ENCODE measurements at places on chromosomes 4 and X.

- peak; percentile 56 for DNase-seq
These were observed 135.5 kb downstream of the AMMECR1 start for GRCh38 chrX:110182362-110182761.

- no peak for DNase-seq
These were observed 118.7 kb downstream of the TSPAN5 start for GRCh38 chr4:98539741-98540140.

GRCh38 chr4:11471618-11472017, 42.9 kb upstream of the HS3ST1 start:
- peak; percentile 20 for DNase-seq

GRCh38 chrX:127466211-127466610, 586.0 kb downstream of the ACTRT1 start:
- DNase-seq = no peak

GRCh38 chrX:100445593-100445992, 35.5 kb upstream of the PCDH19 start:
- no peak for DNase-seq

DNA sequence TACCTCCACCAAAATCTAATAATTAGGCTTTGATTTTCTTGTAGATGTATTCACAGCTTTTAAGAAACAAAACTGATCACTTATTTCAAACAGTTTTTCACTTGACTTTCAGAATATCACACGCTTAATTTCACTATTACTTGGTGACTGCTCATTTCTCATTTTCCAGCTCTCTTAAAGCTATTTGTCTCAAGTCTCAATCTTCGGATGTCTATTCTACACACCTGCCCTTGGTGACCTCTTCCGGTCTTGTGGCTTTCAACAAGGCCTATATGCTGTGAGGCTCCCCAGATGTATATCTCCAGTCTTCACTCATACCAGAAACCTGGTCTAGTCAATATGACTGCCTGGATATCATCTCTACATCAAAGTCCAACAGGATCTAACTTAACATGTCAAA, 34.9 kb upstream of the ANXA10 start:
- DNase-seq = no peak

DNA sequence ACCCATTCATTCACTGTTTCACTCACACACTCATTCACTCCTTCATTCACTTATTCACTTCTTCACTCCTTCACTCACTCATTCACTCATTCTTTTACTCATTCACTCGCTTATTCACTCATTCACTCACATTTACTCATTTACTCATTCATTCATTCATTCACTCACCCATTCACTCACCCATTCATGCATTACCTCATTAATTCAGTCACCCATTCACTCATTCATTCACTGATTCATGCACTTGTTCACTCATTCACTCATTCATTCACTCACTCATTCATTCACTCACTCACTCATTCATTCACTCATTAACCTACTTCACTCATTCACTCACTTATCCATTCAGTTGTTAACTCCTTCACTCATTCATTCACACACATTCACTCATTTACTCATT, 70.8 kb downstream of the STK32B start:
- no peak for DNase-seq

DNA sequence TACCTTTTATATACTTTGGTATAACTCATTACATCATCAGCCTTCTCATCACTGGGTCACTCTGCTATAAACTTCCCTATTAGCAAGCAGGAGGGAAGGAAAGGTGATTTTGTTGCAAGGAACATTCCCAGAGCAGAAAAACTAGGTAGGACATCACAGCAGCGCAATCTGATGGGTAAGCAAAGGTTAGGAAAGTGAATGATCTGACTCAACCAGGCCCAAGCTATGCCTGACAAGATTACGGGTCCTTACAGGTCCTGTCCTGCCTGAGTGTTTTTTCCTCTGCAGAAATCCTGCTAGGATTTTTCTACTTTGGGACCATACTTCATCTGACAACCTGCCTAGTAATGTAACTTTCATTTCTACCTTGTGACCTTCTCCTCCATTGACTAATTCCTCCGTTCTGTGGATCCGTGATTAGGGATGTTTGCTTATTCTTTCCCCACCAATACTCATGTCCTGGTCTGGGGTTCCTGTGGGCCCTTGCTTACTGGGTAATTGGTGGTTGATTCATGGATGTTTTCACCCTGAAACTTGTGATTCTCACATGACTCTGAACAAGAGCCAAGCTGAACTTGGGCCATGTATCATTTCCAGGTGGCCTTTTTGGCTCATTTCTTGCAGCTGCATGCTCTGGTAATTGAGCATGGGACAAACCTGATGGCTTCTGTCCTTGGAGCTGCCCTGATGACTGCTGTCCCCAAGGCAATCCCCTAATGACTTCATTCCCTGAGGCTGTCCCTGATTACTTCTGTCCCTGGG, 111.9 kb upstream of the KIT start:
- DNase-seq = no peak

GRCh38 chr4:161256716-161257115, 907.1 kb downstream of the FSTL5 start:
- DNase-seq = no peak

DNA sequence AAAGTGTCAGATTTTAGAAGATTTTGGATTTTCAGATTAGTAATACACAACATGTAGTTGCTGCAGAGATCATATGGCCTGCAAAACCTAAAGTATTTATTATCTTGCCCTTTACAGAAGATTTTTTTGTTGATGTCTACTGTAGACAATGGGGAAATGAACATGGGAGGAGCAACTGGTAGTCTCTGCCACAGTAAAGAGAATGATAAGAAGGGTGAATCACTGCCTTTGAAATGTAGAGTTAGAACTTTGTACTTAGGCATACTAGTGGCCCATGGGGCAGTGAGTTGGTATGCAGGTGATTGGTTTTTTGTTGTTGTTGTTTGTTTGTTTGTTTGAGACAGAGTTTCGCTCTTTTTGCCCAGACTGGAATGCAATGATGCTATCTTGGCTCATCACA, 50.1 kb downstream of the GAB1 start:
- DNase-seq = peak; percentile 30

GRCh38 chrX:46340696-46341095, 204.5 kb downstream of the ZNF674 start:
- no peak for DNase-seq

GRCh38 chrX:40459571-40460158, 121.1 kb upstream of the ATP6AP2 start:
- DNase-seq = no peak

DNA sequence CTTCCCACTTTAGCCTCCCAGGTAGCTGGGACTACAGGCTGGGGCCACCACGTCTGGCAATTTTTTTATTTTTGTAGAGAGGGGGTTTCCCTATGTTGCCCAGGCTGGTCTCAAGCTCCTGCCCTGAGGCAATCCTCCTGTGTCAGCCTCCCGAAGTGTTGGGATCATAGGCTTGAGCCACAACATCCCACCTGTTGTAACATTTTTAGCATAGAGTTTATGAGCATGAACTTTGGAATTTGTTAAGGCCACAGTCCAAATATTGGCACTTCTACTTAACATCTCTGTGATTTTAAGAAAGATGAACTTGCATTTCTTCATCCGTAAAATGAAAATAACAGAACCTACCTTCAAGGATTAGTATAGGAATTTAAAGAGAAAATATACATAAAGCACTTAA, 445.6 kb downstream of the IQCM start:
- peak; percentile 2 for DNase-seq

DNA sequence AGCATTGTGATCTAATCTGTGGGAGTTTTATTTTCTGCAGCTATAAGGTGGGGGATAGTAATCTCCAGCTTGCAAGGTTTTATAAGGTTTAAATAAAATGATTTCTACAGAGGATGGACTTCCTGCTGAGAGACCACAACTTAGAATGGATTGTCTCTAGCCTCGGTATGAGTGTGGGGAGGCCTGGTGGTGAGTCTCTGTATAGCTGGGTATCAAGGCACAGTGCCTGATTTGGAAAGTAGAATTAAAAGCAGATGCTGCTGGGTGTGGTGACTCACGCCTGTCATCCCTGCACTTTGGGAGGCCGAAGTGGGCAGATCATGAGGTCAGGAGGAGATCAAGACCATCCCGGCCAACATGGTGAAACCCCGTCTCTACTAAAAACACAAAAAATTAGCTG, 162.0 kb upstream of the GATB start:
- no peak for DNase-seq

- DNase-seq = peak; percentile 97
These were observed 11.1 kb downstream of the GASK1B start for GRCh38 chr4:158161551-158162354.

- DNase-seq = no peak
These were observed 119.3 kb downstream of the ADAMTS3 start for GRCh38 chr4:72449705-72450104.

DNA sequence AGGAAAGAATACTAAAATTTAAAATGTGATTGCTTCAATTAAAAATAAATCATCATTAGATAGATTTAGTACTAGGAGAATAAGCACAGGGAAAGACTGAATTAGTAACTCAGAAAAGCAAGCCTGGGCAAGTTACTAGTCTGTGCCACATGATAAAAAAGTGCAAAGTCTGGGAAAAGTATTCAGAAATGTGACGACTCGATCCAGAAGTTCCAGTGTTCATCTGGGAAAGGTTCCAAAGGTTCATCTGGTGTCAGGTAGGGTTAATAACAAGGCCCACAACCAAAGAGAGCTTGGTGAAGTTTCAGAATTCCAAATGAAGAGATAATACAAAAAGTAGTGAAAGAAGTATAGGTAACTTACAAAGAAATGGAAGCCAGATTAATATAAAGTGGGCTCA, 78.3 kb upstream of the ARSJ start:
- DNase-seq = no peak

GRCh38 chr4:23887989-23888388, 1.9 kb downstream of the PPARGC1A start:
- peak; percentile 52 for DNase-seq

- no peak for DNase-seq
These were observed 959.2 kb downstream of the ADGRL3 start for GRCh38 chr4:62159306-62159705.

DNA sequence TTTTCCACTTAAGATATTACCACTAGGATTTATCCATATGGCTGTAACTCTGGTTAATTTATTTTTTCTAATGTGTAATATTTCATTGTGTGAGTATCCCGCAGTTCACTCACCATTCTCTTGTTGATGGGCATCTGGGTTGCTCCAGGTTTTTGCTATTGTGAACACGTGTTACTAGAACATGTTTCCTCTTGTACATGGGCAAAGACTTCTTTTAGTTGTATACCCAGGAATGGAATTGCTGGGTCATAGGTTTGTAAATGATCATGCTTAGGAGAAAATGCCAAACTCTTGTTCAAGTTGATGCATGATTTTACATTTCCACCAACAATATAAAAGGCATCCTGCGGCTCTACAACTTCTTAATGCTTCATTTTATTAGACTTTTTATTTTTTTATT, 26.8 kb downstream of the SYNPO2 start:
- no peak for DNase-seq

DNA sequence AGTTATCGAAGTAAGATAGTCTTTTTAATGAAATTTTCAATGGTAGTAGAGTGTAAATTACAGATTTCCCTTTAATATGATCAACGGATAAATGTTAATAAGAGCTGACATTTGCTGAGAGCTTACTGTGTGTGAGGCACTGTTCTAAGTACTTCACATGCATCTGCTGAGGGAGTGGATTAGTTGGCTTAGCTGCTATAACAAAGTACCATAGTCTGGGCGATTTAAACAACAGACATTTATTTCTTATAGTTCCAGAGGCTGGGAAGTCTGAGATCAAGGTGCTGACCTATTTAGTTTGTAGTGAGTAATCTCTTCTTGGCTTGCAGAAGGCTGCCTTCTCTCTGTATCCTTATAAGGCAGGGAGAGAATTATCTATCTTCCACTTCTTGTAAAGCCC, 174.3 kb downstream of the CEP135 start:
- DNase-seq = no peak

- DNase-seq = no peak
These were observed 279.0 kb downstream of the BCOR start for GRCh38 chrX:39818750-39819149.

DNA sequence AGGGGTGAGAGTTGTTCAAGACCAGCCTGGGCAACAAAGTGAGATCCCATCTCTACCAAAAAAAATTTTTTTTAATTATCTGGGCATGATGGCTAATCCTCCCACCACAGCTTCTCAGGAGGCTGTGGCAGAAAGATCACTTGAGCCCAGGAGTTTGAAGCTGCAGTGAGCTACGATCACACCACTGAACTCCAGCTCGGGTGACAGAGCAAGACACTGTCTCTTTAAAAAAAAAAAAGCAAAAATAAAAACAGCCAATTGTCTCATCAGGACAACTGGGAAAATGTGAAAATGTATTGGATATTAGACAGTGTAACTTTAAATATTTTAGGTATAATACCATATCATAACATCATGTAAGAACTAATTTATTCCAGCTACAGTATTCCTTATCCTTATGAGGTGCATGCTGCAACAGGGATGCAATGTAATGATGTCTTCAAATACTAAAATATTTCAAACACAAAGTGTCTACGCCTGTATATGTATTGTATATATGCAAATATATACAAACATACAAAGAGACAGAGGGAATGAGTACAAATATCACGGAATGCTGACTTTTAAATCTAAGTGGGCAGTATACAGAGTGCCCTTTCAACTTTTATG, 17.2 kb downstream of the FAM13A start:
- no peak for DNase-seq

GRCh38 chr4:83850435-83850834, 314.5 kb downstream of the GPAT3 start:
- peak; percentile 100 for DNase-seq

GRCh38 chr4:90840828-90841227, 713.6 kb downstream of the CCSER1 start:
- no peak for DNase-seq

DNA sequence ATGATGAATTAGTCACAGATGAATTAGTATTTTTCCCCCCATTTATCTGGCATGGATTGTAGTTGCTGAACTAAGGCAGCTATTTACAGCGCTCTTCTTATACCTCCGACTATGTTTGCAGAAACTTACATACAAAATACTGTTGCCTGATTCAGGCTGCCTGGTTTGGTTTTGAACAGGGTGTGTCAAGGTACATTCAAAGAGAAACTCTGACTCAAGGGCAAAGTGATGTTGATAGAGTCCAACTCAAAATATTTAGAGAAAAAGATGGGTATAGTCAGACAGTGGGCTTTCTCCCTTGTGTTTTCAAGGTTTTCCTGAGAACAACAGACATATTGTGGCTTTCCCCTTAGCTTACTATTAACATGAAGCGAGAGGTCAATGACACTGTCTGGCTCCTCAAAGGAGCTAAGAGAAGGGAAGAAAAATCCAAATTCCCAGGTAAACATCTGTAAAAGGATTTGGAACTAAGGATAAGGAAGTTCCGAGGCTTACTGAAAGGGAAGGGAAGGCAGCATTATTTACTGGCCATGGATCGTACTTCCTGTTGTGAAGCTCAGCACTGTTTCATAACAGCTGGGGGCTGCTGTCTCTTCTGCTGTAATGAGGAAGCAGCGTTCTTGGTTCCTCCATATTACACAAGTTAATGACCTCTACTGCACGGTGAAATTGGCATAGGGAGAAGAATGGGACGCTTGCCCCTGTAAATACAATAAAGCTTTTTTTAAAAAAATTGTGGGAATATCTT, 30.9 kb downstream of the FAM9C start:
- DNase-seq = no peak
